ENCODE measurements at places on chromosomes 5 and 9. TPM values are rescaled to one million over a fixed set of nuclear protein-coding genes. Genes with fewer than 3 reads are reported as not detected.

- no peak for DNase-seq
These were observed at the start of gene GOLGA2 for GRCh38 chr9:128275198-128276007. TSS of gene GOLGA2 (minus strand) at chr9:128276007. CDS start at chr9:128275976, 31 bp downstream.

DNA sequence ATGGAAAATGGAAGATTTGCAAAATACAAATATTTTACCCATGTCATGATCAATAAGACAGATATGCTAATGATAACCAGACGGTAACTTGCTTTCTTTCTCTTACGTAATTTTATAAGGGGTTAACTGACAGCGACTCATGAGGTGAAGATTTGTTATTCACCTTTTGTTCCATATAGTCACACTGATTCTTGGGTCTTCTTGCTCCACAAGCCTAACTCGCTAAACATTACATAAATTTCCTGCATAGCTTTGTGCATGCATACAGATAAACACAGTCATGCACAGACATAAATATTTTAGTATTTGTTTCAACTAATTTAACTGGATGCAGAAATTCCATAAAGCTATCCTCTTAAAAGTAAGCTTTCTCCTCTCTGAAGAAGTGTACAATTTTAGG, 225.9 kb downstream of the VPS13A start:
- DNase-seq: no peak

GRCh38 chr5:88405783-88406182, 137.1 kb upstream of the TMEM161B start:
- no peak for DNase-seq

GRCh38 chr5:166624573-166624972, 1666.9 kb upstream of the WWC1 start:
- DNase-seq: no peak

GRCh38 chr5:166346726-166347374, 1944.6 kb upstream of the WWC1 start:
- no peak for DNase-seq

PCDHA12 gene
- total RNA-seq: not detected

PCDHA13 gene
- not detected for total RNA-seq

AMBP gene
- not detected for total RNA-seq

ABCA1 gene
- total RNA-seq: 1.6 TPM

CCDC152 gene
- total RNA-seq: 2.5 TPM

FANCG gene
- 100 TPM for total RNA-seq

Data from activated CD4-positive, alpha-beta memory T cell treated with anti-CD3 and anti-CD28 coated beads, Interleukin-2, amount 10 ng/mL, durations not matched to agents 7 days and 5 days (primary cell).